ENCODE measurements at places on chromosomes 16 and 17.

GRCh38 chr17:77177002-77177741 lies 36.4 kb downstream of the SEC14L1 start:
- DNase-seq, result no peak

DNA sequence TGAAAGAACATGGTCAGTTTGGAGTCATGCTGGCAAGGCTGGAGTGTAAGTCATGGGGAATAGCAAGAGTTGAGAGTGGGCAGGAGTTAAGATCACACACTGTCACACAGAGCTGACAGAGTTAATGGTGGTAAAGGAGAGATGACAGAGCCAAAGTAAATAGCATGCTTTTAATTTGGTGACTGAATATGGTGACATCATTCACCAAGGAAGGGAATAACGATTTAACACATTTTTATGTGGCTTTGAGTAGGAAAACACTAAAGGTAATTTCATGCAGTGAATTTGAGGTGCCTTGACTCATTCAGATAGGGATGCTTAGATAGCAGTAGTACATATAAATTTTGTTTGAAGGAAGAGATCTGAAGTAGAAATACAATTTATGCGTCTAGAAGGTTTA lies 42.1 kb downstream of the SYNRG start:
- no peak for DNase-seq

DNA sequence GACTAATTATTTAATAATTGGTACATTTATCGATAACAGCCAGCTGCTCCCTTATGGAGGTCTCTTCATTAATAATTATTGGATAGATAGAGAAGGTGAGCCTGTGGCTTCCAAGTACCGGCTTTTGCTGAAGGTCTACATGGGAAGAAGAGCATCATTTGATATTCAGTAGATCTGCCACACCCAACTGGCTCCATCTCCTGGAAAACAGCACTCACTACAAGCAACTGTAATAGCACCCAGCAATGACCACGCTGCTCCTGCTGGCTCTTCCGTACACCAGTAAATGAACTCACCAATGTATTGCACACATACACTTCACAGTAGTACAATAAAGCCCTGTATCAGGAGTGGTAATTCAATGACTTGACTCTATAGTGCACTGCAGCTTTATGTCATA lies 19.5 kb downstream of the MARVELD3 start:
- DNase-seq, result no peak

DNA sequence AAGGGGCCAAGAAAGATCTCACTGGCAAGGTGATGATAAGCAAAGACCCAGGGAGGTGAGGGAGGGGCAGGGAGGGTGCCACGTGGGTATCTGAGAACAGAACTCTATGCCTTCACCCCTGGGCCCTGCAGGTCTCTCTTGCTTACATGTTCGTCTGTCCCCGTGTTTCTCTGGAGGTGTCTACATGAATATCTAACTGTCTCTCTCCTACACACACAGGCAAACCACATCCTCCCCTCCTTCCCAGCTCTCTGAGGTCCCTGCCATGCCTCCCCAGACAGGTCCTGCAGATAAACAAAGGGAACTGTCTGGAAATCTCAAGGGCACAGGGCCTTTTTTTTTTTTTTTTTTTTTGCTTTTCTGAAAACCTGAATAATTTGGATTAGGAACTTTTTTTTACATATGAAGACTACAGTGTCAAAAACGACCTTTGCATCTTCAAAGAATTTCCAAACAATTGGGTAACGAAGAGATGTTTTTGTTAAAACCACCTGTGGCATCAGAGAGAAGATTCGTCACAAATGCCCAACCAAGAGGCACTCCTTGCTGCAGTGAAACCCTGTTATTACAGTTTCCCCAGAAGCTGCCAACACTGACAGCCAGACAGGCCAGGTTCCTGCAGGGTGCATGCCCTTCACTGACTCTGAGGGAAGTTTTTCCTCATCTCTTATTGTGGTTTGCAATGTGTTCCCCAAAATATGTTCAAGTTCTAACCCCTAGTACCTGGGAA lies 17.8 kb downstream of the PLLP start:
- DNase-seq, result no peak

GRCh38 chr16:86761111-86762031 lies 183.0 kb downstream of the FOXL1 start:
- DNase-seq, result peak; percentile 6
